Effector CD8-positive, alpha-beta T cell (primary cell): ENCODE measurements at places on chromosomes 6 and 20.

- no peak for DNase-seq
Measured at GRCh38 chr6:144867761-144868160, 582.6 kb downstream of the UTRN start.

- DNase-seq, result no peak
Measured at GRCh38 chr6:159892053-159892452, 1.3 kb downstream of the MAS1 start.

- DNase-seq, result no peak
Measured at GRCh38 chr20:25038591-25039015, 19.3 kb downstream of the ACSS1 start.

DNA sequence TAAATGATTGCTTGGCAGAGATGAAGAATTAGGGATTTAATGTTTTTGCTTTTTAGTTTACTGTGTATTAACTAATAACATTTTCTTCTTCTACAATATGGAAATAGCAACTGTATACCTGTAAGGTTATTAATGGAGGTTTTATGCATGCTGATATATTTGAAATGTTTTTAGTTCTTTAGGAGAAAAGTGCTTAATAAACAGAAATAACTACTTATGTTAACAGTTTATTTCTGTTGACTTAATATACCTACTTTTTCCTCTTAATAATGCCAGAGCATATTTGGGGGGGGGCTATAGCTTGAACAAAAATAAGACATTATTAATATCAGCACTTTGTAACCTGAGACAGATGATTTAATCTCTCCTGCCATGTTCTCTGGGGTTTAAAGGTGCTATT, 33.6 kb downstream of the PLCB4 start:
- no peak for DNase-seq

- DNase-seq, result no peak
Measured at GRCh38 chr6:43746613-43747102, 23.4 kb upstream of the VEGFA start.

- DNase-seq, result no peak
Measured at GRCh38 chr6:150196942-150197745, 54.3 kb downstream of the PPP1R14C start.

DNA sequence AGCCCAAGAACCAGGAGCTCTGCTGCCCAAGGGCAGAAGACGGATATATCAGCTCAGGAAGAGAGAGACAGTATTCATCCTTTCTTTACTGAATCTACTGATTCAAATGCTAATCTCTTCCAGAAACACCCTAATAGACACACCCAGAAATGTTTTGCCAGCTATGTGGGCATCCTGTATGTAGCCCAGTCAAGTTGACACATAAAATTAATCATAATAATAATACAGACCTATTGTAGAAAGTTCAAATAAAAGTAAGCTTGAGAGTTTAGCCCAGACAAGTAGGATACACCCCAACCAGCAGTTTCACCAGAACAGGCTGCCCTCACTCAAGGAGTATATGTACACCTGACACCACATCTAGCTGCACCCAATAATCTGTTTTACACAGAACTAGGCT, 73.9 kb upstream of the VGLL2 start:
- no peak for DNase-seq

- no peak for DNase-seq
Measured at GRCh38 chr6:114033606-114034005, 62.7 kb upstream of the HDAC2 start.

GRCh38 chr6:163710532-163711470, 296.3 kb downstream of the QKI start:
- DNase-seq, result no peak

- DNase-seq, result no peak
Measured at GRCh38 chr6:126034656-126035055, 48.3 kb downstream of the TRMT11 start.

DNA sequence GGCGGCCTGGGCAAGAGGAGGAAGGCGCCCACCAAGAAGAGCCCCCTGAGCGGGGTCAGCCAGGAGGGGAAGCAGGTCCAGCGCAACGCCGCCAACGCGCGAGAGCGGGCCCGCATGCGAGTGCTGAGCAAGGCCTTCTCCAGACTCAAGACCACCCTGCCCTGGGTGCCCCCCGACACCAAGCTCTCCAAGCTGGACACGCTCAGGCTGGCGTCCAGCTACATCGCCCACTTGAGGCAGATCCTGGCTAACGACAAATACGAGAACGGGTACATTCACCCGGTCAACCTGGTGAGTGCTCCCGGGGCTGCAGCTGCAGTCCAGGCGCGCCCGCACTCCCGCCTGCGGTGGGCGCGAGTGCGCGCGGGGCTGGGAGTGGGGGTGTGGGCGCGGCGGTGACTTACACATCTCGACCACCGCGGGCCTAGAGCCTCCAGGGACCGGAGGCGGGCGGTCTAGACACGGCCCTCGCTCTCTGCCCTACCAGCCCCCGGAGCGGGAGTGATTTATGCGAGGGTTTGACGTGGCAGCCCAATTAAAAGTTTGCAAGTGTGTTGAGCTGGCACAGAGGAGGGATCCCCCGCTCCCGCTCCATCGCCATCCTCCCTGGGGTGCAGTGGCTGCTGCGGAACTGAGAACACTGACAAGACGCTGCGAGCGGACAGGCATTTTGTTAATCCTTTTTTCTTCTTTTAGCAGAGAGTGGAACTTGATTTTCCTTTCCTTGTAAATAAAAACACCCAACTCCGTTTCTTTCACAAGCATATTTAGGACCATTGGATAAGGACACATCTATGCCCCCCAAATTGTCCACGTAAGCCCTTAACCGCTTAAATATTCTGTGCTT, 867 bp downstream of the TCF21 start:
- DNase-seq, result no peak

DNA sequence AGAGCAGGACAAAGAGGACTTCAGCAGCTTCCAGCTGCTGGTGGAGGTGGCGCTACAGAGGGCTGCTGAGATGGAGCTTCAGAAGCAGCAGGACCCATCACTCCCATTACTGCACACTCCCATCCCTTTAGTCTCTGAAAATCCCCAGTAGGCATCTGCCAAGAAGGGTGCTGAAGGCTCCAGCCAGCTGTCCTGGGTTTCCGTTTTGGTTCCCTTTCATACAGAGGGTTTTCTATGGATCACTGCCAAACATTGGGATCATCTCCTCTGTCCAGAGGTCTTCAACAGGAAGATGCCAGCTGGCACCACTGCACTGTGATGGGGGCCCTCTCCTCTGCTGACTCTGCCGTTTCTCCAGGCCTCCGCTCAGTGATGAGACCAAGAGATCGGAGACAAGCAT, 14.3 kb upstream of the RAB5IF start:
- no peak for DNase-seq

DNA sequence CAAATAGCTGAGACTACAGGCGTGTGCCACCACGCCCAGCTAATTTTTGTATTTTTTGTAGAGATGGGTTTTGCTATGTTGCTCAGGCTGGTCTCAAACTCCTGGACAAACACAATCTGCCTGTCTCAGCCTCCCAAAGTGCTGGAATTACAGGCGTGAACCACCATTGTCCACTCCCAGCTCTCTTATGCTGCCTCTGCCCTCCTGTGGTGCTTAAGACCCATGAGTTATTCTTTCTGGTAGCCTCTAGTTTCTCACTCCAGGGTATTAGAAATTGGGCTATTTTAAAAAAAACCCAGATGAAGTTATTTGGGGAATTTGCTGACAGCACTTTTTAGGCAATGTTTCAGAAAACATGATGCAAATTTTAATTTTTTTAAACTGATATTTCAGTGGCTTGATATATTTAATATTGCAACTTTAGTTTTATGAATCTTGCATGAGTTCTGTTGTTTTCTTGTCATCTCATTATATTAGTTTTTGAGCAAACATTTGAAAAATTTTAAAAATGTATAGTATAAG, 114.0 kb upstream of the FOXO3 start:
- DNase-seq, result no peak

GRCh38 chr20:34984756-34985261, 29.1 kb downstream of the MYH7B start:
- no peak for DNase-seq

DNA sequence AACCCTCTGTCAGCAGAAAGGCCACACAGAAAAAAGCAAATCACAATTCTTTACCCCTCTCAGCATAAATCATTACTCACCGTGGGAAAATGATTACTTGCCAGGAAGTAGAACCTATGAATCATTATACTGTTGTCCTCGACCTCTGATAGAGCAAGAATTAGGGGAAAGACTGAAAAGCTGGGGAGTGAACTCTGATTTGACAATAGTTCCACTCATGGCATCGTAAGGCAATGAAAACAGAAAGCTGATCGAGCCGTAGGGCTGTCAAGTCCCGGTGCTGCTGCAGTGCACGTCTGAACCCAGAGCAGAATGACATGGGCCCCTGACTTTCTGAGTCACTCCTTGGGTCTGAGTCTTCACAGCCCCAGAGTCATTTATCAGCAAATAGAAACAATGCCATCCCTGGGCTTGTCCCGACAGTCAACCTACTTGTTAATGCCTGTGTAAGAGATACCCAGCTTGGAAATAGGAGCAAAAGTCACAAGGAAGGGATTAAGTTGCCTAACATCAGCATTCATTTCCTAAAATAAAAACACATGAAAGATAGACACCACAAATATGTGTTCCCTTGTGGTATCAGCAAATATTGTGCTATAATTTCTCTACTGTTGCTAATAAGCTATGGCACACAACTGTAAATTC, 224.8 kb upstream of the MARCKS start:
- no peak for DNase-seq

DNA sequence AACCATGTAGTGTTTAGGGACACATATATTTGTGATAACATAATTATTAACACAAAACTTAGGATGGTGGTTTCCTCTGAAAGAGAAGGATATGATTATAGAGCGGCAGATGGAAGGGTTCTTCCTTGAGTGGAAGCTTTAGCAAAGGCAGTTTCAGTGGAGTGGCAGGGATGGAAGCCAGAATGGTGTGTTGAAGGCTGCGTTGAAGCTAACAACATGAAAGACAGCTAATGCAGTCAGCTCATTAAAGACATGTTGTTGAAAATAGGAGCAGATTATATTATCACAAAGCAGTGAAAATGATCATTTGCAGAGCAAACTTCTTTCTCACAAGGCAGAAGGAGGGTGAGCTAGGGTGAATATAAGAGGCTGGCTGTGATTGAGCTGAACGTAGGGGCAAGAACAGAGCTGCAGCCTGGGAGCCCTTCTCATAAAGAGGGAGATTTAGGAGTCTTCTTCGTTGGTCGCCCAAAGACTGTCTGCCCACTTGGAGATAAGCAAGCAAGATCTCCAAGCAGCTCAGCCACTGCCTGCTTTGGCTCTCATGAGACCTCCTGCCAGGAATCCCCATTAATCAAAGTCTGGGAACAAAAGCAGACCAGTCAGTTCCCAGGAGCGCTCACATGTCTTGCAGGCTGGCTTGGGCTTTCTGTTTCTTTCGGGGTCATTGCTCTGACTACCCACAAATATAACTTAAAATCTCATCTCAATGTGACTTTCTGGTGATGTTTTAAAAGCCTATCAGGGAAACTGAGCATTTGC, 2.6 kb upstream of the ANKRD6 start:
- no peak for DNase-seq

GRCh38 chr6:113630738-113631535, 226.2 kb upstream of the MARCKS start:
- DNase-seq, result no peak

DNA sequence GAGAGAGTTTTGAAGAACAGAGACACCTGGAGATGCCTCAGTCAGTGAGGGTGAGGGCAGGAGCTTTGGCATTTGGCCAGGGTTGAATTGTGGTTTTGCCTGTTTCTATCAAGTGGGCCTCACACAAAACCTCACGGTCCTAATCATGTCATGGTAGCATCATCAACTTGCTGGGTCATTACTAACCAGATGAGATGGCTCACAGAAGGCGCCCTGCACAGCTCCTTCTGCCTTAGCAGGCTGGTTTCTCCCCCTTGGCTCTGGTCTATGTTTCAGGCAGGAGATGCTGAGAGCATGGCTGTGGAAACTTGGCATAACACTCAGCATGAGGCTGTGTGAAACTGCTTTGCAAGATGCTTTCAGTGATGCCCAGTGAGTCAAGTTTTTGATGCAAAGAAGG, 99.3 kb downstream of the LRRC1 start:
- DNase-seq, result no peak

- no peak for DNase-seq
Measured at GRCh38 chr20:18533491-18533890, 25.8 kb downstream of the SEC23B start.

DNA sequence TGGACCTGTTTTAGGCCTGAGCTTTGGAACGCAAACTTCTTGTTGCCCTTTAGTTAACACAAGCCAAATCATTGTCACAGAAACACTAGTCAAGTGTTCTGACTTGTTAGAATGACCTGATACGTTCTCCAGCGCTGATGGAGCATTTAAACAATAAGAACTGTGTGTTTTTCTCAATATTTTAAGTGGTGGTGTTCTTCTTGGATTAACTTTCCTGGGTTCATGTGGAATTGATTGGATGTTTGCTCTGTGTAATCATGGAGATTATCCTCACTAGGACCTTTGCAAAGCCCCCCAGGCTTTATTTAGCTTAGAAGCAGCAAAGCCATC, 1.6 kb downstream of the LRRC1 start:
- no peak for DNase-seq

DNA sequence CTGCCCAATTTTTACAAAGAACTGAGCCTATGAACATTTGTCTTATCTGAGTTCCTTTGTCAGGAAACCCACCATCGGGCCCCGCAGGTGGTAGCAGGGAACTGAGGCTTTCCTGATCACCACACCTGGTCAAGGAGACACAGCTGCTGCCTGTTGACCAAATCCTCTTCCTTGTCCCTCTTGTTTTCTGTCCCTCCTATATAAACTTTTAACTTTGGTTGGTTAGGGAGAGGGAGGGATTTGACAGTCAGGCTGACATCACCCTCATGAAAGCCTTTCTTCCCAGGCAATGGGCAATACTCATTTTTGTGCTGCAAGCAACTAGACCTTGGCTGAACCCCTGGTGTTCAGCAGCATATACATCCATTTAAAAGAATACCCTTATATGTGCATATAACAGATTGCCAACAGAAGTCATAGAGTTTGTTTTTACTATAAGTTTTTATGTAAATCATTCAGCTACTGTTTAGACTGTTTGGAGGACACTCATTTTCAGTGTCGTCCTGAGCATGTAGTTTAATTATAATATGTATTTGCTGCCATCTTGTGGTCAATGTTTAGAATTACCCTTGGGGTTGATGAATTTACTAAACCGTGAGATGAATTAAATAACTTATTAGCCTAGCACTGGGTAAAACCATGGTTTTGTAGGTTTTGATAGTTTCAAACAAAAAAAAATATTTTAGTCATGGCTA, 17.0 kb downstream of the CRISP1 start:
- DNase-seq, result no peak

DNA sequence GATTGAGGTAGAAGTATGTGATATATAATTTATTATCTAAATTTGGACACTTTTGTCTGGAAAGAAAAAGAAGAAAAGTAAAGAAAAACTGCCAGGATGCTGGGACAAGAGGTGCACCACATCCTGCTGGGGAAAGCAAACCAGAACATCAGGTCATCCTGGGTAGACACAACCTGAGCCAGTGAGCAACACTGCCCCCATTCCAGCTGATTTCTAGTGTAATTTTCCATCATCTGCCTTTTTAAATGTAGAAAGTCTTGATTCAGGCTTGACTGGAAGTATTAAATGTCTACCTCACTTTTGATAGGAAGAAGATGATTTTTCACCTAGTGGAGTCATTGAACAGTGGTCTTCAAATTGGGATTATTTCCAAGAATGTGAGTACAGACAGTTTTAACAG, 1164.5 kb upstream of the CITED2 start:
- no peak for DNase-seq
